DMS79 treated with DMSO at 0.1 percent for 48 hours (cell line): ENCODE measurements at places on chromosomes 3 and 15.

- no peak for DNase-seq
Measured at GRCh38 chr3:27387625-27388024, 18.4 kb upstream of the NEK10 start.

- no peak for DNase-seq
Measured at GRCh38 chr3:166734734-166735133, 645.4 kb downstream of the ZBBX start.

- no peak for DNase-seq
Measured at GRCh38 chr3:130773366-130773765, 26.7 kb upstream of the PIK3R4 start.

- no peak for DNase-seq
Measured at GRCh38 chr15:93046721-93047120, 42.3 kb downstream of the RGMA start.

DNA sequence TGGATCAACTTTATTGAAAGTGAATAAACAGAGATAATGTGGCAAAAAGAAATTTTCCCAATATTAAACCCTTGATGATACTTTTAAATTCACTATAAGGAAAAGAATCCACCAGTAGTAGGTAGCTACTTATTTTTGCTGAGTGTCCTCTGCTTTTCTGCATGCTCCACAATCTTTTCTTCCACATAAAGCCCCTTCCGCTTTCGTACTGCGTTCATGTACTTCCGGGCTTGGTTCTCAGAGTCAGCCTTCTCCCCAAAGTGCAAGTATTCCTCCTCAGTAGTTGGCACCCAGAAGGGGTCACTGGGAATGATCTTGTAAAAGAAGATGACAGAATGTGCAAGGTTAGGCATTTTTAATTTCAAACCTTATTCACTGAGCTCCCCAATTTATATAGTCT, 84.4 kb upstream of the MEX3B start:
- no peak for DNase-seq

- no peak for DNase-seq
Measured at GRCh38 chr15:62257996-62258521, 93.0 kb upstream of the C2CD4B start.

- DNase-seq = no peak
Measured at GRCh38 chr15:64149893-64150578, 1.5 kb upstream of the SNX22 start.

DNA sequence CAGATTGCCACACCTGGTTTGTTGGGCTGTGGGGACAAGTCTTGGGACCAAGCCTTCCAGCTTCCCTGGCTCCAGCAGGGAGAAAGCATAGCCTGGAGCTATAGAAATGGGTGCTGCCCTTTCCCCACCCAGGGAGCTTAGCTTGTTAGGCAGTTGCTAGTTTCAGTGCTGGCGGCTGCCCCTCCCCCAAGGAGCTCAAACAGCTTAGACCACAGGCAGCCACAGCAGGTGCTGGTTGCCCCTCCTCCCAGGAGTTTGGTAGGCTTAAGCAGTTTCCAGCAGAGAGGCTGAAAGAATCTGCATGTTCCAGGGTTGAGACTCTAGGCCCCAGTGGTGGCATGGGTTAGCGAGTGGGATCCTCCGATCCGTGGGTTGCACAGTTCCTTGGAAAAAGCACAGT, 889.7 kb downstream of the IGSF11 start:
- no peak for DNase-seq

GRCh38 chr3:14126017-14126886, 1.4 kb downstream of the TMEM43 start:
- DNase-seq = no peak

DNA sequence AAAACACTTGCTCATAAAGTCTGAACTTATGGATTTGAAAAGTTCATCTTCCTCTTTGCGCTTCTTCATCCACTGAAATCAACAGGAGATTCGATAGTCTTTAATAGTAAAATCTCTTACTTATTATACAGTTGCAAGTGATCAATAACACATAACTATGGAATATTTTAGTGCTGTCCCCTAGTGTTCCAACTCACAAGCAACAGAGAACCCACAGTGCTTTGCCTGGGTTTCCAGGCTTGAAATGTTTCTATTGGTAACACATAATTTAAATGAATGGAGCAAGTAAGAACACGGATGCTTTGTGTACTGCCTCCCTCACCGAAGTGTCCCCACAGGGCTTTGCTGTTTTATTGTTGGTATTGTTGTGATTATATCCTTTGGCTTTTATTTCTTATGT, 93.5 kb downstream of the WDR72 start:
- no peak for DNase-seq

DNA sequence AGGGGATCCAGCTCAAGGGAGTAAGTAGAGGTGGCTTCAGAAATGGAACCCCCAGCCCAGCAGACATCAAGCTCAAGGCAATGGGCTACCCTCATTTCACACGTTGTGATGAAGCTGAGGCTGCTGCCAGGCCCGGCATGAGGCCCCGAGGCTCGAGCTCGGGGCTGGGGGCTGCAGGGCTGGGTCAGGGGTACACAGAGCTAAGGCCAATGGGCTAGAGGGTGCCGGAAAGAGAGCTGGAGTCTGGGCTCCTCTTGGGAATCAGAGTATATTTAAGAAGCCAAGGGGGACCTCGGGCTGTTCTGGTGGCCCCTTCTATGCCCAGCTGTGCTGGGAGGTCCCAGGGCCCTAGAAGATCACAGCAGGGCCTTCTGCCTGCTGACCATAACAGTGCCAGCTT, 7.4 kb downstream of the PRSS50 start:
- no peak for DNase-seq

- DNase-seq = peak; percentile 18
Measured at GRCh38 chr3:131053043-131053859, 26.6 kb downstream of the NEK11 start.

GRCh38 chr3:119194237-119195150, 21.1 kb downstream of the UPK1B start:
- DNase-seq = no peak

- DNase-seq = no peak
Measured at GRCh38 chr15:86329311-86330013, 249.8 kb downstream of the AGBL1 start.

DNA sequence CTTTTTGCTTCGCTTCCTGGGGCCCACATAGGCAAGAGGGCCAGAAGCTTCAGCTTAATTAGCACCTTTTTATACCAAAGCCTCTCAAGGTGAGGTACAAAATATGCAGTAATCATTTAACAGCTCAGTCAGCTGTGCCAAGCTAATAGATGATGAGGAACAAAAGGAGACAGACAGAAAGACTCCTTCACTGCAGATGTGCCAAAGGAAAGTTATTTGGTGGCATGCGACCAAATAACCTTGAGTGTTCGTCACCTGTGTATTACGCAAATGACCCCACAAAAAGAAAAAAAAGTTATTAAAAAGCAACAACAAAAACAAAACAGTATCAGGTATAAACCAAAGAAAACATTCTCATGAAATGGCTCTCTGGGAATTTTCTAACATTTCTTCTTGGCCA, 325.8 kb upstream of the IGF1R start:
- no peak for DNase-seq
